ENCODE measurements at places on chromosomes 1 and 21.

GRCh38 chr1:29399465-29399864 is 163.1 kb downstream of the PTPRU start:
- no peak for DNase-seq

- no peak for DNase-seq
Measured at GRCh38 chr1:24768873-24769605, 23.8 kb downstream of the CLIC4 start.

GRCh38 chr1:31145648-31146047 is 80.1 kb upstream of the PUM1 start:
- DNase-seq: no peak

GRCh38 chr1:30991862-30992606 is 73.5 kb downstream of the PUM1 start:
- DNase-seq: no peak

- DNase-seq: no peak
Measured at GRCh38 chr1:225573216-225573615, 79.7 kb downstream of the ENAH start.

DNA sequence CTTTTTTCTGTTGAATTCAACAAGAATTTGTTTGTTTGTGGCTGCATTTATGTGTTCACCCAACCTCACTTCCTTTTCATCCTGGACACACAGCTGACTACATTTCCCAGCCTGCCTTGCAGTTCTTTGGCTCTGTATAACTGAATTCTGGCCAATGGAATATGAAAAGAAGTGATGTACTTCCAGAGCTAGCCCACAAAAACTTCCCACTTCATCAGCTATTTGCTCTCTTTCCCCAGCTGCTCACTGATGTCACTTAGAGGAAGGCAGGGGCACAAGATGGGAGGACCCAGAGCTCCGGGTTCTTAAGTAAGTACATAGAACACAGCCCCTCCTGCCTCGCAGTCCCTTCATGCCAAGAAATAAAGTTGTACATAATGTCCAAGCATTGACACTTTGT is 235.0 kb upstream of the FGGY start:
- no peak for DNase-seq

- DNase-seq: no peak
Measured at GRCh38 chr1:48693180-48693579, 83.5 kb downstream of the BEND5 start.

GRCh38 chr1:8026976-8027747 is 1.1 kb upstream of the ERRFI1 start:
- no peak for DNase-seq

- no peak for DNase-seq
Measured at GRCh38 chr1:233675893-233676292, 62.0 kb downstream of the KCNK1 start.

DNA sequence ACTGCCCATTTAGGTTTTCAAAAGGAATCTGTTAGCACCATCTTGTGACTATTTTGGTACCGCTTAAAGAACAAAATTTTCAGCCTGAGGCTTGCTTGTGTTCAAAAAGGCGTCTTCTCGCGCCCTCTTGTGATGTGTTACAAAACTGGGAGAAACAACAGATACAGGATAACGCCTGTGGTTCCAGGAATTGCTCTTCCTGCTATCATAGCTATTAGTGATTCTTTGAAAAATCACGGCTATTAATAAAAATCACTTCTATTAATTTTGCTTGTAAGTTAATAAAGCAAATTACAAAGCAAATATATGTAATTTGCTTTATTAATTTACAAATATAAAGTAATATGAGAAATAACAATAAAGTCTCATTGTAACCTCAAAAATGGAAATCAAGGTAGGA is 82.2 kb upstream of the ABCD3 start:
- DNase-seq: no peak

GRCh38 chr1:40039245-40039756 is 1.2 kb upstream of the CAP1 start:
- no peak for DNase-seq

Measured in T-helper 22 cell (primary cell).